ENCODE measurements at places on chromosomes 13 and 19.

DNA sequence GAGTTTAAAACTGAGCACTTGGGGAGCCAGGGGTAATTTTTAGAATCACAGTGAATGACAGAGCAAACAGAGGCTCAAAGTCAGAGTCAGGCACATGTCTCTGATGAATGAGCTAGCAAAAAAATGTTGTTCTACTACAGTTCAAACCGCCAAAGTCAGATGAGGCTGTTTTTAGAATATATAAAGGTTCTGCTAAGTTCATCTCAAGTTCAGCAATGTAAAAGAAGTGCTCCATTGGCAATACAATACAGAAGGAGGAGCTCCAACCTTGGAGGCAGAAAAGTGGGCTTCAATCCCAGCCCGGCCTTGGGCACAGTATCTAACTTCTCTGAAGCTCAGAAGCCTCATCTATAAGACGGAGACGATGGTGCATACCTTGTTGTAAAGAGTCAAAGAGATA is 70.1 kb upstream of the IPO5 start:
- no peak for DNase-seq

- DNase-seq: no peak
Observed at GRCh38 chr13:35472323-35472881, 4.1 kb downstream of the MAB21L1 start.

GRCh38 chr13:93388701-93389100 is 162.1 kb downstream of the GPC6 start:
- no peak for DNase-seq

DNA sequence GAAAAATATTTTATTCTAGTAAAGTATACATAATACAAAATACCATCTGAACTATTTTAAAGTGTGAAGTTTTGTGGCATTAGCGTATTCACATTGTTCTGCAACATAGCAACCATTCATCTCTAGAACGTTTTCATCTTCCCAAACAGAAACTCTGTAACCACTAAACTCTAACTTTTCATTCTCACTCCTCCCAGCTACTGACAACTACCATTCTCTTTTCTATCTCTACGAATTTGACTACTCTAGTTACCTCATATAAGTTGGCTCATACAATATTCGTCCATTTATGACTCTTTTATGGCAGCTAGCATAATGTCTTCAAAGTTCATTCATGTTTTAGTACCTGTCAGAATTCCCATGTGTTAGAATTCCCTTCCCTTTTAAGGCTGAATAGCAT is 150.5 kb upstream of the MIR17HG start:
- no peak for DNase-seq

DNA sequence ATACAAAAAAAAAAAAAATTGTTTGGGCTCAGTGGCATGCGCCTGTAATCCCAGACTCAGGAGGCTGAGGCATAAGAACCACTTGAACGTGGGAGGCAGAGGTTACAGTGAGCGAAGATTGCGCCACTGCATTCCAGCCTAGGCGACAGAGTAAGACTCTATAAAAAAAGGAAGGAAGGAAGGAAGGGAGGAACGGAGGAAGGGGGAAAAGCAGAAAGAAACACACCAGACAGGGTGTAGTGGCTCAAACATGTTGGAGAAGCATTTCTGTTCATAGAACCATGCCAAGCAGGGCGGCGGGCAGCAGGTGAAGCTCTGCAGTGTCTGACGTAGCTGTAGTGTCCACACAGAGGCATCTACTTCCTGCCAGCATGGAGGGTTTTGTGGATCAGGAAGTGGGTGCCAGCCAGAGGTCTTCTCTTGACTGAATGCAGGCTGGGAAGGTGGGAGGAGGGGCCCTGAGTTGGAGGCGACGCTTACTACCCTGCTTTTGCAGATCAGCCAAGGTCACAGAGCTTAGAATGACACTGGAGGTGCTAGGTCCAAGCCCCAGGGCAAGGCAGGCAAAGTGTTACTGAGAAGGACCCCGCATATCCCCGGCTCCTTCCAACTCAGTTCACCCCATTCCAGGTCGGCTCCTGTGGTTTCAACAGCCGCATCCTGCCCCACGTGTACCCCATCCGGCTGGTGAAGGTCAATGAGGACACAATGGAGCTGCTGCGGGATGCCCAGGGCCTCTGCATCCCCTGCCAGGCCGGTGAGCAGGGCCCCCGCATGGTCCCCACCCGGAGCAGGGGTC is 11.6 kb upstream of the PGLS start:
- peak; percentile 92 for DNase-seq

DNA sequence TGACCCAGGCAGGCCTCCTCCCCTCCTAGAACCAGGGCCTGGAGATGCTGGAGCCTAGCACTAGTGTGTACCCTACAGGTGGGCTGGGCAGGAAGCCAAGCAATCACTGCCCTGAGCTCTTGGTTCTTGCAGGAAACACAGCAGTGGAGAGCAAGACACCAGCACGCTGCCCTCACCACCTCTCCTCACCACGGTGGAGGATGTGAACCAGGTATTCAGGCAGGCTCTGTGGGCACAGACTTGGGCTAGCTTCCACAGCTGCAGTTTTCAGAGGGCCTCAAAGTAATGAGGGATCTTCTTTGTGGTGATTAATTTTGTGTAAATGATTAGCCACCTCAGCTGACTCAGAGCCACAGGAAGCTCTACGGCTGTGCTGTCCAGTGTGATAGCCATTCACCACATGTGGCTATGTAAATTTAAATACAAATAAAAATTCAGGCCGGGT is 13.6 kb upstream of the GPI start:
- DNase-seq: no peak

DNA sequence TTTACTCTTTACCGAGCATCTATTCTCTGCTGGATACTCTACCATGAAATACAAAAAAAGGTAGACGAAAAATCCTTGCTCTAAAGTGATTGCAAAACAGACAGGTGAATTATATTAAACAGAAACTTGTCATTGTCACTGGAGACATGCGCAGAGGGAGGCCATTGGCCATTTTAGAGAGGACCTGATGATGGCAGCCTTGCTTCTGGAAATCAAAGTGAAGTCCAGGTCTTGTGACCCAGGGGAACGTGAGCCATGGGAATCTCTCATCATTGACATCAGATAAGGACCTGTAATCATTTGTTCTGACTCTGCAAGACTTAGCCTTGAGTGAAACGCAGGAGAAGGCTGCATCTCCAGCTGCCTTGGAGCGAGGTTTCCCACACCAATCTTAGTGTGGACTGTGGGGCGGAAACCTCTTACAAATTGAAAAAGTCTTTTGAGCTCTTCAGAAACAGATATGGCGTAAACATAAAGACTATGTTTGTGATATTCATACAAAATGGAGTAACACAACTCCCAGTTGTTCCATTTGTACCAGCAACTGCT is 16.8 kb upstream of the SLC46A3 start:
- no peak for DNase-seq

DNA sequence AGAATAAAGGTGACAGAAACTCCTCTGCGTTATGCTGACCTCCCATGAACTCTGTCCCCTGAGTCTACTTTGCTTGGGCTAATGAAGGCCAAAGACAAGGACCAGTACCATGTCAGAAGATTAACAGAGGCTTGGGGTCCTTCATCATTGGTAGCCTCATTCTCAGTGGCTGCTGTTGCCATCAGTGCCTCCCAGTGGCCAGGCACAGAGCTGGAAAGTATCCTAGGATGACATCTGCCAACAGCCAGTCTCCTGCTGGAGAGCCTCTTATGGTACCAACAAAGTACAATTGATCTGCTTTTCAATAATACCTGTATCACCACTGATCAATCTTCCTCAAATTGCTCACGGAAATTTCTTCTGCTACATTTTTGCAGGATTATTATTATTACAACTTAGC is 281.6 kb downstream of the DNAJC15 start:
- DNase-seq: no peak

GRCh38 chr13:49481788-49482187 is 14.0 kb upstream of the PHF11 start:
- no peak for DNase-seq

- peak; percentile 73 for DNase-seq
Observed at GRCh38 chr19:16571283-16571682, 932 bp downstream of the SLC35E1 start.

GRCh38 chr13:95445131-95445530 is 107.4 kb upstream of the CLDN10 start:
- no peak for DNase-seq

GRCh38 chr13:28338742-28339141 is 156.2 kb downstream of the FLT1 start:
- no peak for DNase-seq

DNA sequence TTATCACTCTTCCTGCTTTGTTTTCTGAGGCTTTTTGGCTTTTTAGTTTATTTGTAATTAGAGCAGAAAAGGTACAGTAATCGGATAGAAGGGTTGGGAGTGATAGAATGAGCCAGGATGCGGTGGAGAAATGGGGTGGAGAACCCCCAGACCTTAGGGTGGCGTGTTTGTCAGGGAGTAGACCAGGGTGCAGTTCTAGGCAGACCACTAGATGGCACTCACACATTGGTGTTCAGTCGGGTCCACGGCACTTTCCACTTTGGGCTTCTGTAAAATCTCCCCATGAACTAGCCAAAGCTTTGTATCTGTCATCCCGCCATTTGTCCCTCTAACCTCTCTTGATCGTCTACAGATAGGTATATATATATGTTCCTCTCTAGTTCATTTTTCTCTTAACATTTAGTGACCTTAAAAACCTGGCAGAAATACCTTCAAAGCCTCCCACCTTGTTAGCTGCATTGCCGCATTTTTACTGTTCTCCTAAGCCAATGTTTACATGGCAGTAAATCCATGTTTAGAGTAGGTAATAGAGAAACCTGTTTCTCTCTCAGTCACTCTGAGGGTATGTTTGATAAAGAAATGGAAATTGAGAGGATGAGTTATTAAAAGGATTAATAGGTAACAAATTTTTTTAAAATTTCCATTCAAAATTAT is 154.9 kb downstream of the TM9SF2 start:
- DNase-seq: peak; percentile 33

- no peak for DNase-seq
Observed at GRCh38 chr19:23996549-23996948, 81.9 kb downstream of the ZNF726 start.

- no peak for DNase-seq
Observed at GRCh38 chr13:112115403-112116091, 48.6 kb downstream of the SOX1 start.

DNA sequence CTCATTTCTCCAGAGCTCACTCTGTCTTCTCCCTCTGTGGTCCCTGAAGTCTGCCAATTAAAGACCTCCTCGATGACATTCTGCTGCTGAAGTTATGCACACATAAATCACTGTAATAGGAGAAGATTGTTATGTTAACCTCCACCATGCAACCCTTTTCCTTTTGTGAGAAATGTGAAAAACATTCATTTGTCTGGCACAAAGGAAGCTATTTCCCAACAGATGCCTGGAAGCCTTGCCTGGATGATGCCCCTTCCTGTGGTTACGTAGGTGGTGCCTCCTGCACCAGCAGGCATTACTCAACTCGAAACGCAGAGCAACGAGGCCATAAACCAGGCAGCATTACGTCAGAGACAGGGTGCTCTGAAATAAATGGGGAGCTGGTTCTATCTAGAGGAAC is 327.4 kb upstream of the ZNF507 start:
- DNase-seq: peak; percentile 82

- DNase-seq: no peak
Observed at GRCh38 chr19:18784786-18785120, 6.4 kb downstream of the COMP start.

DNA sequence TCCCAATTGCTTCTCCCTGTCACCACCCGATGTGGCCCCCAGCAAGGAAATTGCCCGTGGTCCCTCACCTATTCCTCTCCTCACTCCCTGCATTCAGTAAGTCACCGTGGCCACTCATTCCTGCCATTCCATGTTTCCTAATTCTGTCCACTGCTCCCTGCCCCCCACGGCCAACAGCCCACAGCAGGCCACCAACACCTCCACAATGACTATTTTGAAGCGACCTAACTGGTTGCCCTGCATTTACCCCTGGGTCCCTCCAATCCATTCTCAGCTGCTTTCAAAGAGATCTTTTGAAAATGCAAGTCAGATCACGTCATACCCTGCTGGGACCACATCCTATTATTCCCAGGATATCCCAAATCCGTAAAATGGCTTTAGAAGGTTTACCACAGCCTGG is 210.4 kb downstream of the DCLK1 start:
- no peak for DNase-seq

- DNase-seq: no peak
Observed at GRCh38 chr19:2330255-2330631, 1.8 kb downstream of the SPPL2B start.

GRCh38 chr19:40449506-40449905 is 5.4 kb upstream of the SERTAD3 start:
- no peak for DNase-seq

DNA sequence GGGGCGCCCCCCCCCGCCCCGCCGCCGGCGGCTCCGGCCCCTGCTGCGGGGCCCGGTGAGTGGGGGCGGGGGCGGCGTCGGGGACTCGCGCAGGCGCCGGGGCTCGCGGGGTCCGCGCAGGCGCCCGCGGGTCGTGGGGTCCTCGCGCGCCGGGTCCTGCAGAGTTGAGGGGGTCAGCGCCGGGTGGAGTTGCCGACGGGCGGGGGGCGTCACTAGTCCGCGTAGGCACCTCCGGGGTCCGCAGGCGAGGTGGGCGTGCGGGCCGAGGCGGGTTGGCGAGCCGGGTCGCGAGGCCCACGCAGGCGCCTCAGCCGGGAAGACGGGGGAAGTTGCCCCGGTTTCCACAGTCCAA is 365 bp downstream of the PPP6R1 start:
- DNase-seq: no peak

GRCh38 chr13:28136916-28137315 is 1.4 kb upstream of the PAN3 start:
- peak; percentile 36 for DNase-seq

DNA sequence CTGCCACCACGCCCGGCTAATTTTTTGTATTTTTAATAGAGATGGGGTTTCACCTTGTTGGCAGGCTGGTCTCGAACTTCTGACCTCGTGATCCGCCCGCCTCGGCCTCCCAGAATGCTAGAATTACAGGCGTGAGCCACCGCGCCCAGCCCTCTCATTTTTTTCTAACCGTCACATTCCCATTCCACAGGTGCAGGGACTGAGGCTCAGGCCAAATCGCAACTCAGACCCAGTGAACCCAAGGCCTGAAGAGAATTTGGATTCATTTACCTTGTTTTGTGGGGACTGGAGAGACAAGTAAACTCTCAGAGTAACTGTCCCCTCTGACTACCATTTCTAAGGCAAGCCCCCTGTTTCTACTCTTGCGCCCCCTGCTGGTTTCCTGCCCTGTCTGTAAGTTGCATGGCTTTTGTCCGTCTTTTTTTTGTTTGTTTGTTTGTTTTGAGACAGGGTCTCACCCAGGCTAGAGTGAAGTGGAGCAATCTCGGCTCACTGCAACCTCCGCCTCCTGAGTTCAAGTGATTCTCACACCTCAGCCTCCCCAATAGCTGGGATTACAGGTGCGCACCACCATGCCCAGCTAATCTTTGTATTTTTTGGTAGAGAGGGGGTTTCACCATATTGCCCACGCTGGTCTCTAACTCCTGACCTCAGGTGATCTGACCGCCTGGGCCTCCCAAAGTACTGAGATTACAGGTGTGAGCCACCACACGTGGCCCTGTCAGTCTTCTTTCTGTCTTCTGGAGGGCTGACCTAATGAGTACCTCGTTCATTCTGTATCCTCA is 2.3 kb upstream of the STRN4 start:
- peak; percentile 62 for DNase-seq

Data from MV-4-11 (cell line).